ENCODE measurements at places on chromosomes 11 and 22.

- peak; percentile 90 for DNase-seq
Measured at GRCh38 chr11:43358801-43359421, at the start of gene TTC17. Gene TTC17 (plus strand): TSS chr11:43358920. CDS start chr11:43358955, 35 bp downstream.

DNA sequence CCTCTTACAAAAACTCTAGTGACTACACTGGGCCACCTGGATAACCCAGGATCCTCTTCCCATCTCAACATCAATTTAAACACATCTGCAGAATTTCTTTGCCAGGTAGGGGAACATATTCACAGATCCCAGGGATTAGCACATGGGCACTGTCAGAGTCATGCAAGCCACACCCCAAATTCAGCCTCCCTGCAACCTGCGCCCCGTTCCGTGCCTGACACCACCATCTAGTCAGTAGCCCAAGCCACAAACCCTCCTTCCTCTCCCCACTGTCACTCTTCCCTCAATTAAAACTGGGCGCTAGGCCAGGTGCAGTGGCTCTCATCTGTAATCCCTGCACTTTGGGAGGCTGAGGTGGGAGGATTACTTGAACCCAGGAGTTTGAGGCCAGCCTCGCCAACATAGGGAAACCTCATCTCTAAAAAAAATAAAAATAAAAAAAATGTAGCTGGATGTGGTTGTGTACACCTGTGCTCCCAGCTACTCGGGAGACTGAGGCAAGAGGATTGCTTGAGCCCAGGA is 6.4 kb downstream of the FADD start:
- DNase-seq: no peak

GRCh38 chr22:49655168-49655812 is 172.4 kb downstream of the BRD1 start:
- DNase-seq: no peak

DNA sequence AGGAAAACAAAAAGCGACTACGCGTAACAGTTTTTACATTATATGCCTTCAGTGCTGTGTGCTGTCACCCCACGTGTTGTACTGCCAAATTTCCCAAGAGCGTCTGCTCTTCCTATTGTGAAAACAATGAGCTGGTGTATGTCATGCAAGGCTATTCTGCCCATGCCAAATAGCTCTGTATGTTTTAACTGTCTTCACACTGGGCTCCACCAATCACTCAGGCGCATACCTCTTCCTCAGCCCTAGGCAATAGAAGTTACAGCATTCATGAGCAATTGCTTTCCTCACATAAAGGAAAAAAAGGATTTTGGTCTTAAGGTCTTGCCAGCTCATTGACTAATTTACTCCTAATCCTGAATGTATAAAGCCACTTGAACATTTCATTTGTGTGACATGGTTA is 606.8 kb downstream of the NTM start:
- no peak for DNase-seq

- DNase-seq: no peak
Measured at GRCh38 chr11:15291885-15292284, 177.2 kb downstream of the INSC start.

- DNase-seq: no peak
Measured at GRCh38 chr22:39405346-39406085, 5.9 kb downstream of the TAB1 start.

DNA sequence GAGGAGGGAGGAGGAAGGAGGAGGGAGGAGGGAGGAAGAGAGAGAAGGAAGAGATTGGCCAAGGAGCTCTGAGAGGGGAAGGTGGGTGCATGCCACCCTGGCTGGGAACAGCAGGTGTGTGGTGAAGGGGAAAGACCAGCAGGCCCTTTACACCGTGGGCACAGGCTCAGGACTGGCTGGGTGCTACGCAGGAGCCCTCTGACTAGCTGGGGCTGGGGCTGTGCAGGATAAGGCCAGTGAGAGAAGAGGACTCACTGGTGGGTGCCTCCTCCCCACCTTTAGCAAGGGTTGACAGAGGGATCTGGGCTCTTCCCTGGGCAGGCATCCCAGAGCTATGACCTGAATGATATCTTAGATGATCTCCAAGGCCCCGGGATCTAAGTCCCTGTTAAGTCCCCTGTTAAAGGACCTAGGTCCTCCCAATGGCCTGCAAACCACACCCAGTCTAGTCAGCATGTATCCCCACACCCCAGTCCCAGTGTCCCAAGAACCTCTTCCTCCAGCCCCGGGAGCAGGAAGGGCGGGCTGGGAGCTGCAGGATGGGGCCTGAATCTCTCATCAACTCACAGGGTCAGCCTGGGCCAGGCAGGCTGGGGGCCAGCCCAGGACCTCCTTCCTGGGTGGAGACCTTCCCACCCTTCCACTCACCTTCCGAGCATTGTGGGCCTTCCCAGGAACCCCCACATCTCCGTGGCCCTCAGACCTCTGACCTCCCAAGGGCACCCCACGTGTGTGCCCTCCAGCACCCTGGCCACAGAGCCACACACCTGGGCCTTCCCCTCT is 55.4 kb downstream of the CDKN1C start:
- DNase-seq: no peak

DNA sequence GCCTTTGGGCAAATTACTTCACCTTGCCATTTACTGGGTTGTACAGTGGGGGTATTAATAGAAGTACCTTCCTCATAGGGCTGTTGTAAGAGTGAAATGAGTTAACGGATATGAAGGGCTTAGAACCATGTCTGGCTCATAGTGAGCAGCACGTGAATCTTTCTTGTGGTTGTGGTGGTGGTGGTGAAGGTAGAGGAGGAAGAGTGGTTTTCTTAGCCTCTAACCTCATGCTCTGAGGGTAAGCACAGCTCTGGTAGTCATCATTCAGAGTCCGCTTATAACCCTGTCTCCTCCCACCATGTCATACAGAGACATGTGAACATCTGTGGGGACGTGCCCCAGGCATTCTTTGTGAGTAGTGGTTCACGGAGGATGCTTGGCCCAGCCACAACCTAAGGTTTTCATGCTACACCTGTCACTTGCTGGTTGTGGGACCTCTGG is 43.6 kb downstream of the TEAD1 start:
- DNase-seq: peak; percentile 1

DNA sequence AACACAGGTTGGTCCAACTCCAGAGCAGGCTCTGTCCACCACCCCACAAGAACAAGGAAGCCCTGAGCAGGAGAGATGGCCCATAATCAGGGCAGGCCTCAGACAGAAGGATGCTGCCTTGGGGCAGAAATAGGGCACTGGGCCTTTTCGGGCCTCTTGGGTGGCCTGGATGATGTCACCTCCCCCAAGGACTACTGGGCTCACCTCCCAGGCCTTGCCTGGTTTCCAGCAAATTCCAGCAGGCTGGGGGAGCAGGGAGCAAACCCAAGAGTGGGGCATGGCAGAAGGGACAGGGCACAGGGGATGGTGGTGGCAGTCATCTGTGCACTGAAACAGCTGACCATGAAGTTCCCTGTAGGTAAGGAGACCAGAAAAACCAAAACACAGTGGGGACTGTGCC is 5.3 kb upstream of the NAA40 start:
- no peak for DNase-seq

GRCh38 chr11:6667733-6668374 is 12.2 kb upstream of the DCHS1 start:
- no peak for DNase-seq

GRCh38 chr11:113564527-113565130 is 89.4 kb upstream of the DRD2 start:
- no peak for DNase-seq

DNA sequence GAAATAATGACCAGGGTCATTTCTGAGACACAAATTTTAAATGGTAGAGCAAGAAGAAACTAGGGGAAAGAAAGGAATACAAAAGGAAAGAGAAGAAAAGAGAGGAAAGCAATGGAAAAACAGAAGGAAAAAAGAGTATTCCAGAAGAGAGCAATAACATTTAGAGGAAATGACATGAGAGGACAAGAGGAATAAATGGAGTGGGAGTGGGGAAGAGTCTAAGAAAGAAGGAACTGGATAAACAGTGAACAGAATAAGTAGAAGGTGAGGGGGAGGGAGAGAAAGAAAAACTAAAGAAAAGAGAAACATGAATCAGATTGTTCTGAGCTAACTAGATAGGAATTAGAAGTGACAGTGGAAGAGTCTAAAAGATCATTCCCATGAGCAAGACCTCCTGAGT is 28.4 kb downstream of the PRDM10 start:
- DNase-seq: no peak

DNA sequence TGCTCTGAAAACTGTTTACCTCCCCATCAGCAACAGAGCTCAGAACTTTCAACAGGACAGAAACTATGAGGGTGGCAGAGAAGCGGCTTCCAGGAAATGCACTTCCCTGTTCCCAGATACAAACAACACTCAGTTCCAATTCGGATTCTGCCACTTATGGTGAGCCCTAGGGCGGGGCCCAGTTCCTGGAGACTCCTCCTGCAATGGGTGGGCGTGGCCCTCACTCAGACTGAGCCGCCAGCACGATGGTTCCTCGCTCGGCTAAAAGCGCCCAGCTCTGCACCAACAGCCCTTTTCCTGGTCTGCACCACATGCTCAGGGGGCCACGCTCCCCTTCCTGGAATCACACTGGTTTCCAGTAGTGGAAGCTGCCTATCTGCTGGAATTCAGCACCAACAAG is 314.1 kb downstream of the CTTN start:
- no peak for DNase-seq

DNA sequence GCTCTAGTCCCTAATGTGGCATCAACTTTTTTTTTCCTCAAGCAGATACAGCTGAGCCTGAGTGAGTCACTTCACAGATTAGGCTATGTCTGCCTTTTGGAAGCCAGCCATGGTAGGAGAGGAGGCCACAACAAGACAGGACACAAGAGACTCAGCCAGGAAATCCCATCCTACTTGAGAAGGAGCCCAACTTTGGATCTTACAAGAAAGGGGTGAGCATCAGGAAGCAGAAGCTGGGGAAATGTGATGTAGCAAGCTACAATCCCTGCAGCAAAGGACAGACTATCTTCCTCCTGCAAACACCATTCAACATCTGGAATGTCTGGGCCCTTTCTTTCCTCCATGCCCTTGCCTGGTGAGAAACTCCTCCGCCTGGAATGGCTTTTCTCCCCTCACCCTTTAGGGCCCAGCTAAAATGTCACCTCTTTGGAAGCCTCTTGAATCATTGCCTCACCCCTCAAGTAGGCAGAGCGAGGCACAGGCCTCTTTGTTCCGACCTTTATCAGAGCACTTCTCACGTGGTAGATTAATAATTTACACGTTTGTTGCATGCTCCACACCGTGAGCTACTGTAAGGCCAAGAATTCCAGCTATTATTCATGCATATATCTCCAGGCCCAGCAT is 156.4 kb upstream of the PITPNB start:
- no peak for DNase-seq

- no peak for DNase-seq
Measured at GRCh38 chr11:67355794-67356386, 2.5 kb upstream of the POLD4 start.

DNA sequence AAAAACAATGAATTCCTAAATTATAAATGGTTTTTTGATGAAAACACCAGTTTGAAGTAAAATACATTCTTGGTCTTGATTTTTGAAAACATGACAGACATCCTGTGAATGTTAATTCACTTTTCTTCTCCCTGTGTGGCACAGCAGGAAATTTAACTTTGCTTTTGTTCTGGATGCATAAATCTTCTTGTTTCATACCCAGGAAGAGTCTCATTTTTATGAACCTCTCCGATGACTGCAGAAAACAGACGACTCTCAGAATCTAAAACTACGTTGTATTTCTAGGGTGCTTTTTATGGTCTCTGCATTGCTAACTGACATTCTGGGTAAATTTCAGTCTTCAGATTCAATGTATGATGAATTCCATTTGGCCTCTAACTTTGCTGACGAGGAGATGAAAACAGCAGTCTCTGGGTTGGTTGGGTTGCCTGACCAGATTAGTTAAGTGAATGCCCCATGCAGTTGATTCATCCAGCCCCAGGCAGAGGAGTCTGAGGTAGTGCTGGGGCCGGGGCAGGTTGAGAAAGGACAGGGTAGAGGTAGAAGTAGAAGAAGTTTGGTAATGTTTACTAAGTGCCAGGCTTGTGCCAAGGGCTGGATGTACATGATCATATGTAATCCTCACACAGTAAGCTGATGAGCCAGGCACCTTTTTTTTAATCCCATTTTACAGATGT is 20.1 kb downstream of the TCP11L1 start:
- no peak for DNase-seq

DNA sequence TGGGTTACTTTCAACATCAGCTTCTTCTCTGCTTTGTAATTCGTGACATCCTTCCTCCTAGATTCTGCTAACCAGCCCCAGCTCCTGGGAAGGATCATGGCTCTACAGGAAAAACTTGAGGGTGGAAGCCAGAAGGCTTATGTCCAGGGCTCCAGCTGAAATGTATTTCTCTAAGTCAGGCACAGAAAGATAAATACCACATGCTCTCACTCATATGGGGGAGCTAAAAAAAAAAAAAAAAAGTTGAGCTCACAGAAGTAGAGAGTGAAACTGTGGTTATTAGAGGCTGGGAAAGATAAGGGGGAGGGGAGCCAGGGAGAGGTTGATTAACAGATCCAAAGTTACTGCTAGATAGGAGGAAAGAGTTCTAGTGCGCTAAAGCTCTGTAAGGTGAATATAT is 74.9 kb downstream of the DSCAML1 start:
- no peak for DNase-seq

GRCh38 chr11:48242501-48242900 is 2.4 kb upstream of the OR4X2 start:
- no peak for DNase-seq

- DNase-seq: no peak
Measured at GRCh38 chr22:41481131-41481830, 12.4 kb downstream of the ACO2 start.

DNA sequence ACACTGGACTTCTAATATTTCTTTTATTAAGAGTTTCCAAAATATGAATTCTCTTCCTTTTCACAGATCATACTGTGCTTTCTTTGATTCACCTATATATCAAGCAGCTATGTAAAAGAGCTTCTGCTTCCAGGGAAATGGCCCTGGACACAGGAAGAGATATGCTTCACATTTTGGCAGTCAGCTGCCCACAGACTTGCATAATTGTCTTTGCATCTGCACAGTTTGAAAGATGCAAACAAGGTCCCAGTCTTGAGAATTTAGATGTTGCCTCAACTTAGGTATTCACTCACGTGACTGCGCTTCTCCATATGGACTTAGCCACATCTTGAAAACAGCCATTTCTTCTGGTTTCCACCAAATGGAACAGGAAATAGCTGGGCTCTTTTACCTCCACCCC is 92.3 kb upstream of the POU2AF2 start:
- no peak for DNase-seq

- no peak for DNase-seq
Measured at GRCh38 chr22:50306753-50307749, at the start of gene PLXNB2. Gene PLXNB2 (minus strand): TSS chr22:50307646. CDS start chr22:50290584, 17,062 bp downstream.

GRCh38 chr11:3155691-3156258 is 9.3 kb downstream of the OSBPL5 start:
- DNase-seq: no peak
